ENCODE measurements at places on chromosomes 12 and 14. TPM values are rescaled to one million over a fixed set of nuclear protein-coding genes. Genes with fewer than 3 reads are reported as not detected.
A peak's percentile ranks its signal among the peaks of the same experiment; 100 is the strongest.

DNA sequence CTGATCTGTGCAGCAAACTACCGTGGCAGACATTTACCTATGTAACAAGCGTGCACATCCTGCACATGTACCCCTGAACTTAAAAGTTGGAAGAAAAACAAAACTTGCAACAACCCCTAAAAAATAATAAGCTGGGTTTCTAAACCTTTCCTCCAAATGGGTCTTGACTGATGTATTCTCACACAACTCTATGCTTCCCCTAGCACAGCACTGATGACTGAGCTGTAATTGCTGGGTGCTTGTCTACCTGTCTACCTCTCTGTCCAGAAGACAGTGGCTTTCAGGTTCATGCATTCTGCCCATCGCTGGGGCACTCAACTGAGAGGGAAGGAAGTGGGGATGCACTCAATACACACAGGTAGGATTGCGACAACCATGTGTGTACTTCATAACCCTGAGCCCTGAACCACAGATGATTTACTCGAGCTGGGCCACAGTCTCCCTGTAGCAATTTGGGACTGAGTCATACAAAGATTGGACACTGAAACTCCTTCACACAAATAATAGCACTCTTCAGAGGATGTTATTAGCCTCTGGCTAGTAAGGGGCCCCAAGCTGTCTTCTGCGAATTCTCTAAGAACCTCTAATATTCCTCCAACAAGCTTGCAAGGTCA lies 44.8 kb upstream of the TMPO start:
- no peak for DNase-seq

- DNase-seq: peak; percentile 9
Measured at GRCh38 chr14:30125322-30125979, 197.8 kb upstream of the PRKD1 start.

DNA sequence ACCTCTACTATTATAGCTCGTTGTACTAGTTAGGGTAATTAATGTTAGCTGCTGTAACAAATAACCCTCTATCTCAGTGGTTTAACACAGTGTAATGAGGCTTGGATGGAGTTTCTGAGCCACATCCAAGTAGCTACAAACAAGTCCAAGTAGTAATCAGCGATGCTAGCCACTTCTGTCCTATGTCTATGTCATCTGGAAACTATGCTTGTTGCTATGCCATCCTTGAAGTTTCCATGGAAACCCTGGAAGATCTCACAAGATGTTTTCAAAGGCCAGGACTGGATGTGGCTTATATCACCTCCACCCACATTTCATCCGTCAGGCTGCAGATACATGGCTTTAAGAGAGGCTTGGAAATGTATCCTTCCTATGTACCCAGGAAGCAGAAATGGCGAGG lies 422.1 kb downstream of the AACS start:
- peak; percentile 12 for DNase-seq

The RCOR1 gene
- total RNA-seq: 11.4 TPM

DNA sequence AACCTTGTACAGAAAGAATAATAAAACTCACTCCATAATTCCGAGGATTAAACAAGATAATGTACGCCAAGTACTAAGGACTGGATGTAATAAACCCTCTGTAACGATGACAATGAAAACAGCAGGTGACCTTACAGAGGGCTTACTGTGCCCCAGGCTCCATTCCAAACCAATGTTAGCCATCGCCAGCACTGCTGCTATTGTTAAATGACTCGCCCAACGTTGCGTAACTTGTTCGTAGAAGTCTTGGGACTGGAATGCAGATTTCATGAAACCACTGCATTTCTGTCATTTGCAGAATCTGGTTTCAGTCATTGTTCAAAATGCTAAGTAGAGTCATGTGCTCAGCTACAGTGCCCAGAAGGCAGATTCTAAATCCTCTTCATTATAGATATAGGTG lies 728 bp upstream of the STON2 start:
- peak; percentile 99 for DNase-seq

DNA sequence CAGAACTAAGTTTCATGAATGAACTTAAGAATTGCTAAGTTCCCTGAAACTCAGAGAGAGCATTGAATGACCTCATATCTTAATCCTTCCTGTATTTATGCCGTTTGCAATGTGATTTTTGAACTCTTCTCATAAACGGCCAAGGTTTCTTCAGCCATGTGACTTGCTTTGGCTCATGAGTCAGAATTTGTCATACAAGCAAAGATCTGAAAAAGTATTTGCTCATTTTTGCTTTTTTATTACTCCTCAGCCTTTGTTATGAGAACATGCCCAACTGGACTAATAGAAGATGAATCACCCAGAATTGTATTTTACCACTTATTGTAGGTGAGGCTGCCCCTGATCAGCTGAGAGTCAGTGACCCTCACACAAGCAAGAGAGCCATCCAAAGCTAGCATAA lies 693.8 kb downstream of the BCL11B start:
- peak; percentile 50 for DNase-seq

GRCh38 chr14:92551044-92551841 lies 37.7 kb downstream of the RIN3 start:
- DNase-seq: no peak

- DNase-seq: no peak
Measured at GRCh38 chr12:1466481-1467154, 127.8 kb downstream of the FBXL14 start.

- peak; percentile 33 for DNase-seq
Measured at GRCh38 chr12:116244001-116244400, 33.5 kb downstream of the MED13L start.

GRCh38 chr12:113643177-113643974 lies 171.7 kb upstream of the LHX5 start:
- no peak for DNase-seq

The SLC25A21 gene
- 0.50 TPM for total RNA-seq

GRCh38 chr12:32502693-32503502 lies 103.5 kb downstream of the FGD4 start:
- DNase-seq: peak; percentile 95

DNA sequence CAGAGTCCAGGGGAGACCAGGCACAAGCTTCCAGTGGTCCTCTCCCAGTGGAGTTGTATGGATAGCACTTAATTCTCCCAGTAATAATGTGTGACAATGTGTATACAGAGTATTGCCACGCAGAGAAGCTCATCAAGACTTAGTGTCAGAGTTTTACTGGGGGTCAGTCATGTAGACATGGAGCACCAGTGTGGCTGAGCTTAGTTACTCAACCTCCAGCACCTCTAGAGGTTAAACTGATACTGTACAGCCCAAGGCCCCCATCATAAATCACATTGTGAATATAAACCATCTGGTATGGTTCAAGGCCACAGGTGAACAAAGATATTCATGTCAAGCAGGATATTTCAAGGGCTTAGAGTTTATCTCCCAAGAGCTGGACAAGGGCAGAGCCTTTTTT lies 378.1 kb upstream of the TMPO start:
- DNase-seq: no peak

The LIMA1 gene
- total RNA-seq: 70.6 TPM

- no peak for DNase-seq
Measured at GRCh38 chr14:28468191-28469151, 298.1 kb upstream of the FOXG1 start.

GRCh38 chr14:65696801-65697200 lies 284.3 kb downstream of the FUT8 start:
- no peak for DNase-seq

GRCh38 chr12:92130999-92131398 lies 14.6 kb downstream of the BTG1 start:
- DNase-seq: no peak

The GABARAPL1 gene
- 186 TPM for total RNA-seq

DNA sequence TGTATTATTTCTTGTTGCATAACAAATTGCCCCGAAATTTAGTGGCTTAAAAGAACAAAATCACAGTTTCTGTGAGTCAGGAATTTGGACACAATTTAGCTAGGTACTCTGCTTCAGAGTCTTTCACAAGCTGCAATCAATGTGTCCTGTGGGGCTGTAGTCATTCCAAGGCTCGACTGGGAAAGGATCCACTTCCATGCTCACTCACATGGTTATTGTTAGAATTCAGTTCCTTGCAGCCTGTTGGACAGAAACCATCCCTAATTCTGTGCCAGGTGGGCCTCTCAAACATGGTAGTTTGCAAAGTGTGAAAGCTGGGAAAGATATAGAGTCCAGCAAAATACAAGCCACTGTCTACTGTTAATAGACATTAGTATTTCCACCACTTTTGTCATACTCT lies 59.7 kb upstream of the ARID2 start:
- no peak for DNase-seq
